CD4-positive, CD25-positive, alpha-beta regulatory T cell (primary cell): ENCODE measurements at places on chromosomes 1 and 21.

GRCh38 chr1:204572923-204573922 is 57.0 kb downstream of the MDM4 start:
- DNase-seq = no peak

DNA sequence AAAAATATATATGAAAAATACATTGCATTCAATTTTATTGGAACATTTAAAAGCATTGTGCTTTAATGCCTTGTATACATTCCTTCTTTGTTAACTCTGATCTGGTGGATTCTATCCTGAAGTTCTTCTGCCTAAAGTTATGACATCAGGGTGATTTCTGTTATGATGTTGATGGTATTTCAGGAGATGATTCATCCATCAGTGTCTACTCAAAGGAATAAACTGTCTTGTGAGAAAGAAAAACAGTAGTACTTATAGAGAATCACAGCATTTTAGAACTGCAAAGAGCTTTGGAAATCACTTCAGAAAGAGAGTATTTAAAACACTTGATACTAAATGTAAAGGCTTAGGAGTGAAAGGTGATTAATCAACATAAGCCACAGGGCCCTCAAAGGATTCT is 155.7 kb downstream of the PTPRC start:
- DNase-seq = no peak

DNA sequence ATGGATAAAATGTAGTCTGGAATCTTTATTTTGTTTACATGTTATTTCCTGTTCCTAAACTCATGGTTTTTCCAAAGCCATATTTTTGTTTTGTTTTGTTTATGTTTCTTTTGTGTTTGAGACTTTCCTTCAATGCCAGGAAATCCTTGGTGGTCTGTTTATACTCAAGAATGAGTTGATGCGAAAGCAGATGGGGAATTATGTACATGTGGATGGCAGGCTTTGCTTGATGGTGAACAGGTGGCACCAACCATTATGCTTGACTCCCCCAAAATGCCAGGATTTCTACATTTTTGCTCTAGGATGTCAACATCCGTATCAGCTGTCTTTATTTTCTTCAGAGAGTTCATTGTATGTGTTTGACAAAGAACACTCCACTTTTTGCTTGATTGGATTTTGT is 448.5 kb downstream of the PRDM2 start:
- DNase-seq = no peak

- no peak for DNase-seq
Observed at GRCh38 chr21:20507783-20508182, 490.4 kb upstream of the NCAM2 start.

DNA sequence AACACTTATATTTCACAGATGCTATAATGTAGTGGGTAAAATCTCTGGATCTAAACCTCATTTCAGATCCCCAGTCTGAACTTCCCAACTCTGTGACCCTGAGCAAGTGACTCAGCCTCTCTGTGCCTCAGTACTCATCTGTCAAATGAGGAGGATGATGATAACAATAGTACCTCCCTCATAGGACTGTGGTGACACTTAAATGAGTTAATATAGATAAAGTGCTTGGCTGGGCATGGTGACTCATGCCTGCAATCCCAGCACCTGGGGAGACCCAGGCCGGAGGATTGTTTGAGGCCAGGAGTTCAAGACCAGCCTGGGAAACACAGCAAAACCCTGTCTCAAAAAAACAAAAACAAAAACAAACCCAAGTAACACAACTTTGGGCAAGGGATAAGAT is 4.7 kb upstream of the ECE1 start:
- DNase-seq = no peak

DNA sequence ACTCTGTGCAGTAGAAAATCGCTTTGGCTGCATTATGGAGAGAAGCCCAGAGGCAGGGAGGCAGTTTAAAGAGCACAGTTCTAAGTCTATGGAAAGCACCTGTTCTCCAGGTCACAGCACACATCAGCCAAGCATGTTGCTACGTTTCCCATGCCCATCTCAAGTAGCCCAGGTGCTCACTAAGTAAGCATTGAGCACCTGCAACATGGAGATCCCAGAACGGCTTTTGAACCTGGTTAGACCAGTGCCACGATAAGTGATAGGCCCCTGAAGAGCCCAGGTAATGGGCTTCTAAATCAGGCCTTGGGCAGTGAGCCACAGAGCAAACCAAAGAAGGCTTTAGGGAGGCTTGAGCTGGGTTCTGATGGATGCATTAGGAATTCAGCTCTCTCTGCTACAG is 186.2 kb downstream of the C1orf94 start:
- DNase-seq = no peak

DNA sequence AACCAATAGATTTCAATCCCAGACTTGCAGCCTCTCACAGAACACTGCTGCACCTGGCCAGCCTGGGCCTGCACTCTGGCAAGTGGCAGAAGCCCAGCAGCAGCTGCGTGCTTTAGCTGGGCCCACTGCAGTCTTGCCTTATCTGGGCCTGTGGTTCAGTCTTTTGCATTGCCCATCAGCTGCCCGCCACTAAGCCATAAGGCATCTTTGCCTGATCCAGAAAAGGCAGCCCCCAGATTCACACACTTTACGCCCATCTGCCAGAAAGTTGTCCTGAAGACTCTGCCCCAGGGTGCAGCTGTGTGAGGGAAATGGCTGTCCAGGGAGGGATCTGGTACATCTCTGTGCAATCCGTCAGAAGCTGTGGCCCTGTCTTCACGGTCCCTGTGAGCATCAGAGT is 217.0 kb downstream of the DNAH14 start:
- no peak for DNase-seq
